ENCODE measurements at places on chromosomes 1 and 21.

DNA sequence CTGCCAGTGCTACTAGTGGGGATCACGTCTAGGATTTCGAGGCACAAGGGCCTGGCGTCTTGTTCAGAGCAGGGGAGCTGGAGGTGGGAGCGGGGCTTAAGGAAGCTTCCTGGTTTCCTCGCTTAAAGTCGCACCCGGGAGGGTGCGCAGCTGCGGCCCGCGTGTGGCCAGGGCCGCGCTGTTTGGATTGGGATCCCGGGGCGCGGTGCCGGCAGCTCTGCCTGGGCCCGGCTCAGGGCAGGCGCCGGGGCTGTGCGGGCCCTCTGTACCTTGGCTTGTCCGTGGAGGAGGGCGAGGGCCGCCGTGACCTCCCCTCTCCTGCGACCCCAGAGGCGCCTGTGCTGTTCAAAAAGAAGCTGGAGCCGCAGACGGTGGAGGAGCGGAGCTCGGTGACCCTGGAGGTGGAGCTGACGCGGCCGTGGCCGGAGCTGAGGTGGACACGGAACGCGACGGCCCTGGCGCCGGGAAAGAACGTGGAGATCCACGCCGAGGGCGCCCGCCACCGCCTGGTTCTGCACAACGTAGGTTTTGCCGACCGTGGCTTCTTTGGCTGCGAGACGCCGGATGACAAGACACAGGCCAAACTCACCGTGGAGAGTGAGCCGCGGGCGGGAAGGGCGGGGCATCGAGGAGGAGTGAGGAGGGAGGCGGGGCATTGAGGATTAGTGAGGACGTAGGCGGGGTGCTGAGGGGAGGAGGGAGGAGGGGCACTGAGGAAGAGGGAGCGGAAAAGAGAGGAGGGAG is 67.8 kb downstream of the OBSCN start:
- H3K4me3 ChIP-seq = peak overlapping the region; percentile 72
- no peaks in the 10 kb centered on the region for H3K27me3 ChIP-seq
- no peaks in the 10 kb centered on the region for H3K36me3 ChIP-seq
- peaks cover 22% of the 10 kb centered on the region for H3K4me1 ChIP-seq
- peak; percentile 76 for DNase-seq

- H3K36me3 ChIP-seq = peaks cover 12% of the 10 kb centered on the region
- no peaks in the 10 kb centered on the region for H3K27me3 ChIP-seq
These were observed 5.8 kb downstream of the PAFAH2 start for GRCh38 chr1:25991937-25992688.

GRCh38 chr1:197909384-197909783 is 7.0 kb downstream of the C1orf53 start:
- no peaks in the 10 kb centered on the region for H3K36me3 ChIP-seq
- H3K27ac ChIP-seq = no peak overlapping the region
- H3K4me3 ChIP-seq = no peak overlapping the region

- no peak for DNase-seq
- H3K4me1 ChIP-seq = no peaks in the 10 kb centered on the region
- H3K36me3 ChIP-seq = peaks cover 54% of the 10 kb centered on the region
- no peak overlapping the region for H3K27ac ChIP-seq
These were observed 73.1 kb downstream of the KIF1B start for GRCh38 chr1:10283318-10283984.

DNA sequence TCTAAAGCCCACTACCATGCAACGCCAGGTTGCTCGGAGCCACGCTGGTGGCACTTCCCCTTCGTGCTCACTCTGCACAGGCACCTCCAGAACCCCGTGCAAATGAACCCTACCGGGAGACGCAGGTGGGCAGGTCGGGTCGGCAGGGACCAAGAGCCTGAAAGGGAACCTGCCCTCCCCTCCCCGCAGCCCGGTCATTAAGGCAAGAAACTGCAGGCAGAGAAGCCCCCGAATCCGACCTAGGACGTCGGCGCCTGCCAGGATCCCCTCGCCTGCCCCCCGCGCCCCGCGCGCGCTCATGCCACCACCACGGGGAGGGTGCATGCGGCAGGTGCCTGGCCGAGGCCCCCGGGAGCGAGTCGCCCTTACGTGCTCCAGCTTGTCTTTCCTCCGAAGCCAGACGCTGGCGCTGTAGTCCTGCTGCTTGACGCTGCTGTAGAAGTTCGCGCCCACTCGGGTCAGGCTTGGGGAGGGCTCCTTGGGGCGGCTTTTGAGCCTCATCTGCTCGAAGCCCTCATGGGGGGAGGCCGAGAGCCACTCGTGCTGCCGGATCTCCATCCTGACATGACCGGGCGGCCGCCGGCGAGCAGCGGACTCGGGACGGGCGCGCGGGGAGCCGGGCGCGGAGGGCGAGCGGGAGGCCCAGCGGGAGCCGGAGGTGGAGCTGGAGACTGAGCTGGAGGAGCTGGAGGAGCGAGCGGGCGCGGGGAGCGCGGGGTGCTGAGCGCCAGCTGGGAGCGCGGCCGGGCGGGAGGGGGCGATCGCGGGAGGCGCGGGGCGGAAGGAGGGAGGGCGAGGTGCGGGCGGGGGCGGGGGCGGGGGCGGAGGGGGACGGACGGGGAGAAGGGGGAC is 552 bp downstream of the PLD5 start:
- H3K4me3 ChIP-seq = no peak overlapping the region
- H3K36me3 ChIP-seq = no peaks in the 10 kb centered on the region
- H3K27ac ChIP-seq = no peak overlapping the region
- H3K27me3 ChIP-seq = peaks cover 54% of the 10 kb centered on the region
- no peak for DNase-seq
- H3K4me1 ChIP-seq = no peaks in the 10 kb centered on the region

- no peaks in the 10 kb centered on the region for H3K27me3 ChIP-seq
- no peak overlapping the region for H3K27ac ChIP-seq
- H3K36me3 ChIP-seq = no peaks in the 10 kb centered on the region
- H3K4me1 ChIP-seq = no peaks in the 10 kb centered on the region
These were observed 13.4 kb downstream of the EPHA2 start for GRCh38 chr1:16142383-16142995.

DNA sequence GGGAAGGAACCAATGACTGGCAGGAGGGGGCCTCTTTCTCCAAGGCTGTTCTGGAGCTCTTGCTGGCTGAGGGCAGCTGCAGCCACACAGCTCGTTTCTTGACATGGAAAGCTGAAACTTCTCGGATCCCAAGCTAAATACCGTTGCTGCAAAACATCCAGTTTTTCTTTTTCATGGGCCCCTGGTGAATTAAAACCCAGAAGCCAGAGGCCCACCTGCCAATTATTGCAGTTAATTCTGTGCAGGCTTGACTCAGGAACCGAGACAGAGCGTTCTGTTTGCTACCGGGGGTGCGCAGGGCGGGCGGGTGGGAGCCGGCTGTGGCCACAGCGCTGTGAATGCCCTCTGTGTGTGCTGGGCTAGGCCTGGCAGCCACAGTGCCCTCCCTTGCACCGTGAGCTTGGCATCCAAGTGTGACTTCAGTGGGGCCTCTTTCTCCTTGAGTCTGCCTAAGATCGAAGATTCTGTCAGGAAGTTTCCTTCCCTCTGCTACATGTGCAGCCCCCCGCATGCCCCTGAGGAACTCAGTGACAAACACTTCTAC is 19.9 kb upstream of the KCNE2 start:
- no peaks in the 10 kb centered on the region for H3K27me3 ChIP-seq
- DNase-seq = no peak
- H3K4me3 ChIP-seq = no peak overlapping the region
- no peaks in the 10 kb centered on the region for H3K4me1 ChIP-seq
- no peak overlapping the region for H3K27ac ChIP-seq

GRCh38 chr1:109891930-109892329 is 18.7 kb upstream of the CSF1 start:
- H3K27me3 ChIP-seq = peaks cover 3% of the 10 kb centered on the region
- peaks cover 54% of the 10 kb centered on the region for H3K4me1 ChIP-seq
- DNase-seq = no peak

DNA sequence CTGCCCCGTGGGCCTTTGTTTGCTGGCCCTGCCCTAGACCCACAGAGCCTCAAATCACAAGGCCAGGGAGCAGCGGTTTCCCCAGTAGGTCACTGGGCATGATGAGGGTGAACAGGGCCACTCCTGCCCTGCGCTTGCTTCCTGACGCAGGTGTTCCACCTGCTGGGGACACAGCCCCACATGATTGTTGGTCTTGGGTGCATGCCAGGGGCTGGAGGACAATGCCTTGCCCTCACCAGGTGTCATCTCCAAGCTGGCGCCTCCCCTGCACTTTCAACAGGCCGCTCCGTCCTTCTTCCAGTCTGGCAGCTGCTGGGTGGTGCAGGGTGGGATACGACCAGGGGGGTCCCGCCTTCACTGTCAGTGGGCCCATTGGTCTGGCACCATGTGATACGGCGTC is 24.3 kb downstream of the IL10RB start:
- H3K27ac ChIP-seq = no peak overlapping the region
- H3K4me1 ChIP-seq = no peaks in the 10 kb centered on the region
- H3K4me3 ChIP-seq = no peak overlapping the region
- no peak for DNase-seq

GRCh38 chr1:53617382-53617781 is 121.6 kb downstream of the GLIS1 start:
- H3K36me3 ChIP-seq = no peaks in the 10 kb centered on the region
- no peaks in the 10 kb centered on the region for H3K4me1 ChIP-seq
- no peaks in the 10 kb centered on the region for H3K27me3 ChIP-seq
- H3K27ac ChIP-seq = no peak overlapping the region
- no peak overlapping the region for H3K4me3 ChIP-seq

DNA sequence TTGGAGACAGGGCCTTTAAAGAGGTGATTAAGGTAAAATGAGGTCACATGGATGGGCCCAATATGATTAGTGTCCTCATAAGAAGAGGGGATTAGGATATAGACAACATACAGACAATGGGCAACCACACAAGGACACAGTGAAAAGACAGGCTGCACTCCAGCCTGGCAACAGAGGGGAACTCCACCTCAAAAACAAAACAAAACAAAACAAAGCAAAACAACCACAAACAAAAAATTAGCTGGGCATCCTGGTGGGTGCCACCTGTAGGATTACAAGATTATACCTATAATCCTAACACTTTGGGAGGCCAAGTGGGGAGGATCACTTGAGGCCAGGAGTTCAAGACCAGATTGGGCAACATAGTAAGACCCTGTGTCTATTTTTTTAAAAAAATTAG is 4.8 kb upstream of the MDM4 start:
- H3K4me3 ChIP-seq = no peak overlapping the region
- no peaks in the 10 kb centered on the region for H3K36me3 ChIP-seq
- H3K27ac ChIP-seq = peak overlapping the region; percentile 97

GRCh38 chr1:32094746-32095521 is 12.9 kb upstream of the KPNA6 start:
- H3K27ac ChIP-seq = no peak overlapping the region
- H3K4me1 ChIP-seq = no peaks in the 10 kb centered on the region

DNA sequence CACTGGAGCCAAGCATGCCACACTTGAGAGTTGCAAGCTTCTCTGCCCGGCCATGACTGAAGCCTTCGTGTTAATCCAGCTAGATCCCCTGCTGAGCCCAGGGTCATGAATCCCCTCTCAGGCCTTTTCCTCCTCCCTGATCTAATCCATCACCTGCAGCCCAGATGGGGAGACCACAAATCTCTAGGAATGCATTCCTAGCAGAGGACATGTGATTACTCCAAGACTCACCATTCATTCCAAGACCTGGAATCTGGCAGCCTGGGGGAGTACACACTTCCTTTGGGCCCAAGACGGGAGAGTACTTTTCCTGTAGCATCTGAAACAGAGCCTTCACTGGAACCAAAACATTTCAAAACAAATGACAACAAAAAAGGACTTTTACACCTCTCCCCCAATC is 269.3 kb upstream of the NFIA start:
- H3K4me1 ChIP-seq = no peaks in the 10 kb centered on the region
- H3K4me3 ChIP-seq = no peak overlapping the region
- no peaks in the 10 kb centered on the region for H3K27me3 ChIP-seq

GRCh38 chr1:212688341-212689047 is 11.1 kb downstream of the BATF3 start:
- H3K4me1 ChIP-seq = peaks cover 29% of the 10 kb centered on the region
- no peaks in the 10 kb centered on the region for H3K36me3 ChIP-seq
- H3K27ac ChIP-seq = no peak overlapping the region
- no peak for DNase-seq
- H3K27me3 ChIP-seq = no peaks in the 10 kb centered on the region
- H3K4me3 ChIP-seq = no peak overlapping the region
